Left ventricle myocardium superior (tissue), 1 donor: ENCODE measurements at places on chromosomes 6 and 20. TPM values are rescaled to one million over a fixed set of nuclear protein-coding genes. Genes with fewer than 3 reads are reported as not detected.

TINAG gene
- 0.15 TPM for total RNA-seq

PTPRK gene
- 43.0 TPM for total RNA-seq

MEI4 gene
- 0.32 TPM for total RNA-seq

NRN1 gene
- 13.7 TPM for total RNA-seq

NKX2-4 gene
- not detected for total RNA-seq

PPIL6 gene
- 2.5 TPM for total RNA-seq

SLC29A1 gene
- 217 TPM for total RNA-seq

FERMT1 gene
- 1.1 TPM for total RNA-seq

SNTA1 gene
- total RNA-seq, result 226 TPM

DNA sequence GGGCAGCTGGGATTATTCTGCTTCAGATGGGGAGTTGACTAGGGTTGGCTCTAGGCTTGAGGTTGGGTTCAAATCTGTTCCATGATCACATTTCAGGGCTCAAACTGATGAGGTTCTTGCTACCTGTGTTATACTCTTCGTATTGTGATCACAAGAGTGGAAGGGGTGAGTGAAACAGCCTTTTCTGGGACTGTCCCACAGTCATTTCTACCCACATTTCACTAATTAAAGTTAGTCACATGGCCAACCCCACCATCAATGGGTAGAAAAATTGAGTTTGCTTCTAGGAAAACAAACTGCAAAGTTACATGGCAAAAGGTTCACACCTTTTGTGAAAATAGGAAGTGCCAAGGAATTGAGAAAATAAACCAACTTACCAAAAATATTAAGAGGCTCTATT, 33.5 kb upstream of the BMP2 start:
- DNase-seq, result no peak

GRCh38 chr6:4396044-4396443, 260.7 kb upstream of the ECI2 start:
- no peak for DNase-seq

DNA sequence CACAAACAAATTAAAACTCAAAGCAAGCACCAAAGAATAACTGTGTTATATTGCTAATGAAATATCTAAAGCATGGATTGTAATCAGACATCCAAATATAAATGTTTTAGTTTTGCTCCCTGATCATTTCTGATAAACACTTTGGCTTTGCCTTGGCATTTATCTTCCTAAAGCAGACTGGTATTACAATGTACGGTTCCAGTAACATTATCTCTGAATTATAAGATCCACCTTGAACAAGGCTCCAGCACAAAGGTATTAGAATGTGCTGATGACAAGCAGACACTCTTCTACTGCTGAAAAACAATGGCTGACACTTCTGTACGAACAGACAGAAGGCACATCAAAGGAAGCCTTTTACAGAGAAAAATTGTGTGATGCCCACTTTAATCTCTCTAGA, 74.6 kb downstream of the INSM1 start:
- DNase-seq, result no peak

DNA sequence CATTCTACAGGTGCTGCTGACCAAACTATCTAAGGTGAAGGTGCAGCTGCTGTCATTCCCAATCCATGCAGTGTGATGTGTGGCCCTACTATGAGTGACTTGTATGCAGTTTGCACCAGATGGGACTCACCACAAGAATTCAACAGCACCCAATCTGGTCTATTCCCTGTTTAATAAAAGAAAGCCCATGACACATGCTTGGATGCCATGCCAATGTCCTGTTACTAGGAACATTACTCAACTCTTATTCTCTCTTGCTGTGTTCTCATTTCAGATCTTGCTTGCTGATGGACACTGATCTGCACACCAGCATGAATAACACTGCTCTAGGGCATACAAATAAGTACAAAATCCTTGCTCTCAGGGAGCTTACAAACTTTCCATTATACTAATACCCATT, 221.6 kb upstream of the CDYL start:
- DNase-seq, result no peak

DNA sequence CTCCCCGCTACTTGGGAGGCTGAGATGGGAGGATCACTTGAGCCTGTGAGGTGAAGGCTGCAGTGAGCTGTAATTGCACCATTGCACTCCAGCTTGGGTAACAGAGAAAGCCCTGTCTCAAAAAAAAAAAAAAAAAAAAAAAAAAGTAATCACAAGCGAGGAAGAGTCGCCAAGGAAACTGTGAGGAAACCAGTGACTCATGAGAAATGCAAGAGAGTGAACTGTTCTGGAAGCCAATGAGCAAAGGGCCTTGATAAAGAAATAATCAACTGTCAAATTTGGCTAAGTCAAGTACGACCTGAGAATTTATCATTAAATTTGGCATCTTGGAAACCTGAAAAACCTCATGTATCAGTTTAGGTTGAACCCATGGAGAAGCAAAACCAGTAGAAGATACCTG, 16.1 kb upstream of the LAMP5 start:
- no peak for DNase-seq

- DNase-seq, result no peak
Observed at GRCh38 chr6:62298745-62299392, 12.8 kb upstream of the KHDRBS2 start.

DNA sequence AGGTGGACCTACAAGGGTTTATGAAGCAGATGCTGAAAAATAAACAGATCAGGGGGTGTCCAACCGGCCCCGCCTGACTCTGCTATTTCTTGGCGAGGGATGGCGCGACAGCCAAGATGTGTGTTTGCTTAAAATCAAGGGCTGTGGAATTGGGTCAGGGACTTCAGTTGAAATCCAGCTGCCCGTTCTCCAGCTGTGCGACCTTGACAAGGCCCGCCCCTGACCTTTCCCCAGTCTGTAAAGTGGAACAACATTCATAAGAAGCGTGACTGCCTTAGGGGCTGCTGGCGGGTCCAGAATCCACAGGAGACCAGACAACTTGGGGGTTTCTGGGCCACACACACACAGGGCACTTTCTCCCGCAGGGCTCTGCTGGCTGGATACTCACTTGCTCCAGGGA, 517.5 kb downstream of the PREX1 start:
- peak; percentile 38 for DNase-seq

DNA sequence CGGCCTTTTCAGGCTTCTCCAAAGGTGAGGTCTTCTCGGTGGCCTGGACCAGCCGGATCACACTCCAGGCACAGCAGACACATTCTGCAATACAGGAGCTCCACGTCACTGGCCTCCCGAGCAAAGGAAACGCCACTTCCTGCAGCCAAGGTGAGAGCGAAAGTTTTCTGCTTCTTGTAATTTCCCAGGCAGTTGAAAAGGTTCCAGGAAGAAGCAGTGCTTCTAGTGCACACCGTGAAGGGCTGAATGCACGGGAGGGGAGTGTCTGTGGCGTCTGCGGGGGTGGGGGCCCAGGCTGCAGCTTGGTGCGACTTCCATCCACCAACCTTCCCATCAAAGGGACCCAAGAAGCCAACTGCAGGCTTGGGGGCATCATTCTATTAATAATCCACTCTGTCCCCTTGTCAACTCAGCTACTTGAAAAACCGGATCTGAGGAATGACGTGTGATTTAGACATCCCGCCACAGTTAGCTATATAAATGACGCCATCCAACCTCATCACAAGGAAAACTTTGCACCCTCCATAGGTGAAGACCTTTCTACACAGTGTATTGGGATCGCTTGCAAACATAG, 61.1 kb downstream of the NFATC2 start:
- DNase-seq, result no peak

DNA sequence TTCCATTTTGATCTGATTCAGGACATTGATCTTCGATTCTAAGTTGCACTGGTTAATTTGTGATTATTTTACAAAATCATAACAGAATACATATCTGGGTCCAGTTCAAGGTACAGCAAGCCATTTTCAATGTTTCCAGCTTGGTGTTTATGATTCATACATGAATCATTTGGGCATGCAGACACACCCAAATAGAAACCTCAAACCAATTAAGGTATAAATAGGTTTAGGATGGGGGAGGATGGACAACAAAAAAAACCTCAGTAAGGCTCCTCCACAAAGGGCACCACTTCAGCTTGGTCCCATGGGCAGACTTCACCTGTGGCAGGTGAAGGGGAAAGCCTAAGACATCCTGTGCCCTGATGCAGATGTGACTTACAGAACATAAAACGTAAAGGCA, 192.7 kb downstream of the KHDC1L start:
- no peak for DNase-seq

- DNase-seq, result no peak
Observed at GRCh38 chr6:160297310-160297709, 38.7 kb upstream of the SLC22A2 start.

GRCh38 chr6:40894962-40895799, 143.8 kb downstream of the UNC5CL start:
- DNase-seq, result peak; percentile 65

GRCh38 chr6:43428874-43429273, 1.5 kb downstream of the ABCC10 start:
- no peak for DNase-seq

GRCh38 chr6:151675746-151676459, 131.6 kb upstream of the ESR1 start:
- DNase-seq, result peak; percentile 43

DNA sequence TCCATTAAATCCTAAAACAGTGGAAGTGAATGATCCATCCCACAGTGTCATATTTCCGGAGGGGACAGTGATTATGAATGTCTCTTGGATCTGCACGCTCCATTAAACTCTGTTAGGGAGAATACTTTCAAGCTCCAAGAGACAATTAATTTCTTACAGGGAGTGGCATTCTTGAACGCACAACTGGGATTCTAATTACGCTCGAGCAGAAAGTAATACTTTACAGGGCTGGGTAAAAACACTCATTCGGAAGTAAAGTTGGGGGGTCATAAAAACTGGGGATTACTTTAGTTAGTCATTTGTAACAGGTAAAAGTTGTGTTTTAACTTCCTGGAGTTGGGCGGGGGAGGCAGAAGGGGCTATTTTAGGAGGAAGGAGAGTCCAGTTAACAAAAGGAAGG, 151.8 kb downstream of the ZFP64 start:
- DNase-seq, result no peak
